Stimulated activated CD4-positive, alpha-beta T cell treated with anti-CD3 and anti-CD28 coated beads, Interleukin-1b, Interleukin-23, amount 100 ng/mL, for 1 hour (primary cell): ENCODE measurements at places on chromosomes 4 and X.

- no peak for DNase-seq
Measured at GRCh38 chrX:113124693-113125092, 284.1 kb upstream of the AMOT start.

DNA sequence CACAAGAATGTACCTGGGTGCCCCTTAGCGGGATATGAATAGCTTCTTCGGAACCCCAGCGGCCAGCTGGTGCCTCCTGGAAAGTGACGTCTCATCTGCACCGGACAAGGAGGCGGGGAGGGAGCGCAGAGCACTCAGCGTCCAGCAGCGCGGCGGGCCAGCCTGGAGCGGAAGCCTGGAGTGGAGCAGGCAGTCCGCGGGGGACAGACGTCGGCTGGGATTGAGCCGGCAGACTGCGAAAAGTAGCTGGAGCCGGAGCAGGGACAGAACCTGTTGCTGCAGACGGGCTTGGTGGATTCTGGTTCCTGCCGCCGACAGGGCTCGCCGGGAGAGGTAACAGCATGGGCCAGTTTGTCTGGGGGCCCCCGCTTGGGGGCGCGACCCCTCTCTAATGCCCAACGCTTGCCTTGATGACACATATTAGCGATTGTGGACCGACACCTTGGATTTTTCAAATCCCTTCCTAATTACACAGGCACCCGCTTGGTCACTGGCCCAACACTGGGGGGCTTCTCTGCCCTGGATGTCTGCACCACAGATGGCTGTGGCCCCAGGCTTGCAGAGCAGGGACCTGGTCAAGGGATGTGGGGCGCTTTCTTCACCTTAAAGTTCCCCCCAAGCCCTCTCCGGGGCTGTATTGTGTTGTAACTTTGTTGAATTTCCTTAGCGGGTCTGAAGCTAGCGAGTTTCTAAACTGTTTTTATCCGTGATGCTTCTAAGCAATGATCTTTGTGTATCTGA lies at the start of gene NPFFR2:
NPFFR2 (plus strand) TSS at position 133 of the 741 bp plus-strand sequence. CDS start 96,592 bp downstream, outside the sequence.
- no peak for DNase-seq

GRCh38 chrX:48745222-48745621 lies 16.3 kb upstream of the GLOD5 start:
- DNase-seq, result no peak

DNA sequence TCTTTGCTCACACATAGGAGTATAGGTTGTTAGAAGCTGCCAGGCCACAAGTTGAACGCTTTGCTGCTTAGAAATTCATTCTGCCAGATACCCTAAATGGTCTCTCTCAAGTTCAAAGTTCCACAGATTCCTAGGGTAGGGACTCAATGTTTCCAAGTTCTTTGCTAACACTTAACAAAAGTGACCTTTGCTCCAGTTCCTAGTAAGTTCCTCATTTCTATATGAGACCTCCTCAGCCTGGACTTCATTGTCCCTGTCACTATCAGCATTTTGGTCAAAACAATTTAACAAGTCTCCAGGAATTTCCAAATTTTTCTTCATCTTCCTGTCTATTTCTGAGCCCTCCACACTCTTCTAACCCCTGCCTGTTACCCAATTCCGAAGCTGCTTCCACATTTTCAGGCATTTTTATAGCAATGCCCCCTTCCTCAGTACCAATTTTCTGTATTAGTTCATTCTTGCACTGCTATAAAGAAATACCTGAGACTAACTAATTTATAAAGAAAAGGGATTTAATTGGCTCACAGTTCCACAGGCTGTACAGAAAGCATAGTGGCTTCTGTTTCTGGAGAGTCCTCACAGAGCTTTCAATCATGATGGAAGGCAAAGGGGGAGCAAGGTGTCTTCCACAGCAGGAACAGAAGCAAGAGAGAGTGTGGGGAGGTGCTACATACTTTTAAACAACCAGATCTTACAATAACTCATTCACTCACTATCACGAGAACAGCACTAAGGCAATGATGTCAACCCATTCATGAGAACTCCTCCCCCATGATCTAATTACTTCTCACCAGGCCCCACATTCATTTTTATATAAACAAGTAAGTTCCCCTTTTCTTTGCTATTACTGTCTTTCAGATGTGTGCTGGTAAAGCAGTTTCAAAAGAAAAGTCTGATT lies 11.5 kb upstream of the TLR1 start:
- DNase-seq, result no peak

DNA sequence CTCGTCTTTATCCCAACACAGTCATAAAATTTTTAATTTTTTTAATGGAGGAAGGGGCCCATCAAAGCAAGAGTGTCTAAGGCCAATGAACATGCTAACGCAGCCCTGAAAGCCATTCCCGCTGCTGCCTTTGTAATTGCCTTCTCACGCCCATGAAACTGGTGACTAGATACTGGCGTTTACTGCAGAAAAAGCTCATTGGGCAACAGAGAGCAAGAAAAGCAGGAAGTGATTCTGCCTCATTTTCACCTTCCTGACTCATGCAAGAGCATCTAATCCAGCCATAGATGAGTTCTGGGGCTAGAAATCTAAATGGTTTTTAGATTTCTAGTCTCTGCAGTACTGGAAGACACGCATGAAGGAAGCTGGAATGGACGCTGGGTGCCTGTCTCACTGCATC lies 72.5 kb downstream of the ANXA3 start:
- DNase-seq, result no peak

DNA sequence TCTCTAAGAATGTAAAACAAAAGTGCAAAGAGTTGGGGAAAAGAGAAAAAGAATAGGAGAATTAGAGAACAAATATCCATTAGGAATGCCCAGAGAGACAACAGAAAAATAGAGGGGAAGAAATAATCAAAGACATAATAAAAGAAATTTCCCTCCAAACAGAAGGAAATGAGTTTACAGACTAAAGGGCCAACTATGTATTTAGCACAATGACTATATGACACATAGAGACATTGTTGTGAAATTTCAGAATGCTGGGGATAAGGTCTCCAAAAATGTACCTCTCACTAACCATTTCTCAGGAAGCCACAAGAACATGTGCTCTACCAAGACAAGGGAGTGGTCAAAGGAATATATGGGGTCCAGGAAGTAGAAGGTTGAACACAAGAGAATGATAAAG lies 121.0 kb upstream of the ACSL4 start:
- no peak for DNase-seq

DNA sequence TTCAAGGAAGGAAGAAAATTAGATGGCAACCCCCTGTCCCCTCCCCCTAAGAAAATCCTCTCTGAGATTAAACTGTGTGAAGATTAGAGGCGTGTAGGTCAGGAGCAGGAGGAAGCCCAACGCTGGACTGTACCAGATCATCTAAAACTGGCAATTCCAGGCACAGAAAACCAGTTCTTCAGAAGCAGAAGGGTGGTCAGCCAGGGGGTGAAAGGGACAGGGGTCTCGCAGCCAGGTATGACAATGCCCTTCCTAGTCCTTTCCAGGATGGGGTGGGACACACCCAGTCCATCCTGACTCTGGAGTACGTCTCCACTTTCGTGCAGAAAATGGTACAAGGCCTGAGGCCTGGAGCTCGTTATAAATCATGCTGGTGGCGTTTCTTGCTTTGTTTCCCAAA lies 3.3 kb upstream of the RHOH start:
- no peak for DNase-seq

DNA sequence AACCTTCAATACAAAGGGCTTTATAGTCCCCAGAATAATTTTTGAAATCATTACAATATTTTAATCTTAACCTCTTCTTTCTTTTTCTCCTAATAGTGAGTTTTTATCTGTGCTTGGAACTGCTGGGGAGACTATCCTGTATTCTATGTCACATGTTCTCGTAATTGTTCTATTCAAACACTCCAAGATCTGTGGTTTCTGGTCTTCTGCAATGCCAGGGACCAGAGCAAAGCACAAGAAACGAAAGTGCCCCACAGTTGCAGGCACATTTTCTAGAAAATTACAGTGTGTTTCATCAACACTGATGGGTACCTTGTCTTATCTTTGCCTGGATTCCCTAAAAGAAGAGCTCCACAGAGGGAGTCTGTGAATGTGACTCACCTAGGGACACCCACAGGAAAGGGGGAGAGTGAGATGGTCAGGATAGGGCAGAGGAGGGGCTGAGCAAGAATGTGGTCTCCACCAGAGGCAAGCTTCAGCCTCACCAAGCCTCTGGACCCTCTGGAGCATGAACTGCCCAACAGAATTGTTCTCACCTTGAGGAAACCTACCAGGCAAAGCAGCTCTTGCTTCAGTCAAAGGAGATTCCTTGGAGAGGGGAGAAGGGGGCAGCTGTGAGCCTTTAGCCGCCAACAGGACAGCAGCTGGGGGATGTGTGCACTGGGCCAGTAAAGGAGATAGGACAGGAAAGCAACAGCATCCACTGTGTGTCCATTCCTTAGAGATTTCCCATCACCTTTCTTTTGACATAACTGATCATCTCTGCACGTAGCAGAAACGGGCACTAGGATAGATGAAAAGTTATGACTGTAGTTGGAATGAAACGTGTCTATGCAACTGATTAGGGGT lies 25.9 kb downstream of the UNC5C start:
- no peak for DNase-seq

DNA sequence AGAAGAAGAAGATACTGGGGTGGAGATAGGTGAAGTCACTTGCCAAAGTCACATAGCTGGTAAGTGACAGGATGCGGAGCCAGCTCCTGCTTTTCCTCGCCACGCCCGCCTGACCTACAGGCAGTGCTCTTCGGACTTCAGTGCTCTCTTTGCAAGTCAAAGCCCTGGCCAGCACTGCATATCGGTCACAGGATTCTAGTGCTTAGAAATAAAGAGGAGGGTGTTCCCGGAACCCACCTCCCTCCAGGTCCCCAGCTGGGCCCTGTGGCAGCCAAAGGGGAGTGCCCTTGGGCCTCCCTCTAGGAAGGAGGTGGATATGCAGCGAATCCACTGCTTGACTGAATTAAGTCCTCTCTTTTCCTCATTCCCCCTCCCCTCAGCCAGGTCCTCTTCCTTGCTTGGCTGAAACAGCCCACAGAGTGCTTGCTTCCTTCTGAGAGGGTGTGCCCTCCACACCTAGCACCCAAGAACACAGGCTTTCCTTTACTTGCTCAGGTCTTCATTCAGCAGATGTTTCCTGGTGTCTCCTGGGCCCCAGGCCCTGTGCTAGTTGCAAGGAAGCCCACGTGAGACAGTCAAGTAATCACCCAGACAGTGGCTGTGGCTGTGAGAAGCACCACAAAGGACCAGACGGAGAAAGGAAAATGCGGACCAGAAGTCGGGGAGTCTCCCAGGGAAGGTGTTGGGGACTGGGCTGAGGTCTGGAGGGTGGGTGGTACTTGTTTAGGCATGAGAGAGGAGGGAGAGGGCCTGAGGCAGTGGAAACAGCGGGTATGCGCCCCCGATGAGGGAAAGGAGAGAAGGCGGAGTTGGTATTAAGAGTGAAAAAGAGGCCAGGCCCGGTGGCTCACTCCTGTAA lies 14.0 kb upstream of the HMGB3 start:
- DNase-seq, result no peak

GRCh38 chr4:108446556-108446955 lies 173.8 kb upstream of the RPL34 start:
- DNase-seq, result no peak

- no peak for DNase-seq
Measured at GRCh38 chr4:141348125-141348524, 127.4 kb downstream of the ZNF330 start.

DNA sequence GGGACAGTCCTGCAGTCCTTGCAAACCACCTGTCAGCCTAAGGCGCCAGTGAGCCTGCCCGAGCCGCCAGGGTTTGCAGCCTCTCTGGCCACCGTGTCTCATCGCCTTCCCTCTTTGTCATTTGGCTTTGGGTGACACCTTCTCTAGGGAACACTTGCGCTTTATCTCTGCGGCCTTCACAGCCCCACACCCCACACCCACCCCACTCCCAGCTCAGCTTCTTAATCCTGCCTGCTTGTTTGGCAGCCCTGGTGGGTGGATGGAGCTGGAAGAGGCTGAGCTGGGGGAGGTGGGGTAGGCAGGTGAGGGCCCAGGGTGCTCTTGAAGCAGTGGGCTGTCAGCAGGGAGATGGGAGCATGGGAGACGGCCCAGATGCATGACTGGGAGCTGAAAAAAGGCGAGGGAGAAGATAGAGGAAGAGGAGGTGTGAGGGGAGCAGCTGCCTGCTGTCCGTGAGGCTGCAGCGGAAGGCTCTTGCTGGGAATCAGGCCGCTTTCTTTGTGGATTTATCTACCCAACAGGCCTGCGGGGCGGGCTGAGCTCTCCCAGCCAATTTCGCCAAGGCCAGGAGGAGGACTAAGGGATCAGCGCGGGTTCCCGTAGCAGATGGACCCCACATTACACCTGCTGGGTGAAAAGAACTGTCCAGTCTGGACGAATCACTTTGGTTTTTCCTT lies 97.5 kb upstream of the STOX2 start:
- no peak for DNase-seq

DNA sequence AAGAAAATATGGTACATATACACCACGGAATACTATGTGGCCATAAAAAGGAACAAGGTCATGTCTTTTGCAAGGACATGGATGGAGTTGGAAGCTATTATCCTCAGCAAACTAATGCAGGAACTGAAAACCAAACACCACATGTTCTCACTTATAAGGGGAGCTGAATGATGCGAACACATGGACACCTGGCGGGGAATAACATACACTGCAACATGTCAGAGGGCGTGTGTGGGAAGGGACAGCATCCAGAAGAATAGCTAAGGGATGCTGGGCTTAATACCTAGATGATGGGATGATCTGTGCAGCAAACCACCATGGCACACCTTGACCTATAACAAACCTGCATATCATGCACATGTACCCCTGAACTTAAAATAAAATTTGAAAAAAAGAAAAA lies 19.5 kb upstream of the CNKSR2 start:
- no peak for DNase-seq

- DNase-seq, result no peak
Measured at GRCh38 chr4:87926554-87927098, 48.9 kb upstream of the SPP1 start.

- DNase-seq, result no peak
Measured at GRCh38 chrX:40065296-40066046, 32.3 kb downstream of the BCOR start.

DNA sequence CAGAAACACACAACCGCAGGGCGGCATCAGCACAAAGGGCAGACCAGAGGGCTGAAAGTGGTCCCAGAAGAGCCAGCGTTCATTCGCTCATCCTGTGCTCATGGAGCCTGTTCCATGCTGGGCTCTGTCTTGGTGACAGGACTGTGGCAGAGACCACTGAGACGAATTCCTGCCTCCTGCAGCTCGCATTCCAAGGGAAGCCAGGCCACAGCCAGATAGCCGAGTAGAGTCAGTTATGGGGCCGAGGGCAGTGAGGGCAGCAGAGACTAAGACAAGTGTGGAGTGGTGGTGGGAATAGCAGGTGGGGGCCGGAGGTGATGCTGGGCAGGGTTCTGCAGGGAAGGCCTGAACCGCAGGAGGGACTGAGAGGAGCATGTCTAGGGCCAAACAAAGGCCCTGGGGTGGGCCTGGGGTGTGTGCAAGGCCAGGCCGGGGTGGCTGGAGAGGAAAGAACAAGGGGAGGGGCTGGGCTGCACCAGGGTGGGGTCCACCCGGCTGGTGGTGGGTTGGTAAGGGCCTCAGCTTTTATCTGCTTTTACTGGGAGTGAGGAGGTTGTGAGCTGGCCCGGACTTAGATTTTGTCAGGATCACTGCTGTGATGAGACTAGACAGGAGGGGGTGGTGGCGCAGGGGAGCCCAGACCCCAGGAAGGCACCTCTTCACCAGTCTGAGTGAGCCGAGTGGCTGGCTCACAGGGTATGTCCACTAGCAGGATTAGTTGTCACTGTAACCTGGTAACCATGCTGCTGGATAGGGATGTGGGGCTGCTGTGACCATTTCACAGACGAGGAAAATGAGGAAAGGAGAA lies 6.3 kb downstream of the PSAPL1 start:
- no peak for DNase-seq

- no peak for DNase-seq
Measured at GRCh38 chr4:124334119-124334518, 378.4 kb downstream of the ANKRD50 start.
